ENCODE measurements at places on chromosomes 13 and 19.

GRCh38 chr13:43664700-43665191 is 122.0 kb downstream of the ENOX1 start:
- DNase-seq = peak; percentile 89

GRCh38 chr13:40586886-40587565 is 79.4 kb downstream of the FOXO1 start:
- DNase-seq = no peak

DNA sequence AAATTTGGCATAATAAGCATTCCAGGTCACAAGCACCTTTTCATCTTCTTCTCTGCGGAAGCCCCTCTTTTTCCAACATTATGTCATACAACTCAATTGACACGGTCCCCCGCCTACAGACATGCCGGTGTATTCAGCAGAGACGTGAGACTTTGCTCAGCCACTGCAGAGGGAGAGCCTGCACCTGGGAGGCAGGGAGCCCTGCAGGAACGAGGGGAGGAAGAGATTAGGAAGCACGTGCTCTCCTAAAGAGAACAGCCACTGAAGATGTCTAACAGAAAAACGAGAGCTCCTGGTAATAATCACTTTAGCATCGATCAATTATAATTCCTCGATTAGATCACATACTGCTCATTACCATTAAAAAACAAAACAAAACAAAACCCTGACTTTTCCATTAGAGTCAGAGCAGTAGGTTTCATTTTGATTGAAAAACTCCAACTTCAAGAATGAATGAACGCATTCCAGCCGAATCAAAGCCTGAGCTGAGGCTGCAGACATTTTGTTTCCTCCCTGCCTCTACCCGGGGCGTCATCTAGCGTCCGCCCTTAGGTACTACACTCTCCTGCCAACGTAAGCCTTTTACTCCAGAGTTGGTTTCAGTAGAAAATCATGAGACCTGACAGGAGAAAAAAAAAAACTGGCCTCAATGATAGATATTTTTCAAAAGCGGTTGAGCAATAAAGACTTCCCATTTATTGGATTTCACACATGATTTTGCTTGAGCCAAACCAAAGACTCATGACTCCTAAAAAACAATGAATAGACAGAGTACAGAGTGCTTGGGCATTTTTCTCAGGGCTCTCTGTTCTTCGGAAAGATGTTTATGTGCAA is 194.5 kb downstream of the KATNAL1 start:
- DNase-seq = peak; percentile 81

DNA sequence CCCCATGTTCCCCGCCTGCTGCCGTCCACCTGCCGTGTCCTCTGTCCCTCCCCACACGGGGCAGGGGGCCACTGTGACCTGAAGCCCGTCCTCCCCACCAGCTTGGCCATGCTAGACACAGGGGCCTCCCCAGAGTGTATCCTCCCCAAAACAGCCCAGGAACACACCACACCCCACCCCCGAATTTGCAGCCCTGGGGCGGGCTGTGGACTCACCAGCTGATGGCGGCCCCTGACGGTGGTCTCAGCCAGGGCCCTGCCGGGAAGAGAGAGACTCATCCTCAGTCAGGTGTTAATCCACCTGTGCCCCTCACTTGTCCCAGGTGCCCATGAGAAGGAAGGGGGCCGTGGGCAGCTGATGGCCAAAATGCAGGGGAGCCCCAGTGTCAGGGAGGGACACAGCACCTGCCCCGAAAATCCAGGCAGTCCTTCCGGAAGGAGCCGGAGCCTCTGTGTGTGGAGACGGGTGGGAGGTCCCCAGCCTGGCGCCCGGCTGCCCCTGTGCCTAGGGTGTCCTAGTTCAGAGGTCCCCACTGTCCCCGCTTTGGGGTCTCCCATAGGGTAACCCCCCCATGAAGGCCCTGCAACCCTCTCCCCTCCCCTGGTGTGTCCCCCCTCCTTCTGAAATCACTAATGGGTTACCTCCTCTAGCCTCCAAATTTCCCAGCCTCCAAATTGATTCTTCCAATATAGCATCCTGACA is 39.3 kb upstream of the TCF3 start:
- DNase-seq = no peak

GRCh38 chr19:2478756-2479555 is 3.0 kb downstream of the GADD45B start:
- peak; percentile 79 for DNase-seq

- DNase-seq = no peak
These were observed 273.7 kb downstream of the DIAPH3 start for GRCh38 chr13:59890054-59890453.

- no peak for DNase-seq
These were observed 4.2 kb downstream of the TTC9B start for GRCh38 chr19:40213882-40214570.

- DNase-seq = no peak
These were observed 10.2 kb downstream of the JOSD2 start for GRCh38 chr19:50500753-50501151.

DNA sequence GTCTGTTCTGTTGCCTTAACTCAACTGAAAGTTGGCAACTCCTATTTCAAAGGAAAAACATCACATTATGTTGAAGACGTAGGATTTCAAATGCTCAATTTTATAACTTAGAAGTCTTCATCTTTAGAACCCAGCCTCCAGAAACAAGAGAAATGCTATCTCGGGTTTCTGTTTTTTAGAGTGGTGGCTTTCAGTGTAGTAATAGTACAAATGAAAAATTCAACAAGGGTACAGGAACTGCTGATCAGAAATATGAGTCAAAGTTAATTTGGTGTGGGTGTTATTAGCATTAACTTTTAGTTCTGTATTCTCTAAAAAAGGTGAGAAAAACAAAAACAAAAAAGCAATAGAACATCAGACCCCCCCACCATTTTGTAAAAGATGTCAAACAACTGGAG is 56.6 kb upstream of the FLT1 start:
- no peak for DNase-seq

DNA sequence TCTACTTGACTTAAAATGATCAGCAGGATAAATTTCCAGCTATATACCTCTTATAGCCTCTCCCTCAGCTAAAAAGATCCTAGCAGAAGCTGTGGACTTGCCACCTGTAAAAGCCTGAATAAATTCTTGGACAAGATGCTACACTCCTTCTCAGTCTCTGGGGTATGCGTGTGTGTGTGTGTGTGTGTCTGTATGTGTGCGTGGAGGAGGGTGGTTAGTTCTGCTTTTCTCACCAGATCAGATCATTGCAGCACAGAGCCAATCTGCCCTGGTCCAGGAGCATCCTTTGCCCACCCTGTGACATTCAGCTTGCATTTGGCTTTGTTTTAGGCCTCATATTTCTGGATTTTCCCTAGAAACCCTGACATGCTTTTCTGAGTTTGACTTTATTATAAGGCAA is 438.3 kb downstream of the RFC3 start:
- no peak for DNase-seq

- DNase-seq = peak; percentile 79
These were observed 46.6 kb upstream of the GPR183 start for GRCh38 chr13:99353836-99354235.

DNA sequence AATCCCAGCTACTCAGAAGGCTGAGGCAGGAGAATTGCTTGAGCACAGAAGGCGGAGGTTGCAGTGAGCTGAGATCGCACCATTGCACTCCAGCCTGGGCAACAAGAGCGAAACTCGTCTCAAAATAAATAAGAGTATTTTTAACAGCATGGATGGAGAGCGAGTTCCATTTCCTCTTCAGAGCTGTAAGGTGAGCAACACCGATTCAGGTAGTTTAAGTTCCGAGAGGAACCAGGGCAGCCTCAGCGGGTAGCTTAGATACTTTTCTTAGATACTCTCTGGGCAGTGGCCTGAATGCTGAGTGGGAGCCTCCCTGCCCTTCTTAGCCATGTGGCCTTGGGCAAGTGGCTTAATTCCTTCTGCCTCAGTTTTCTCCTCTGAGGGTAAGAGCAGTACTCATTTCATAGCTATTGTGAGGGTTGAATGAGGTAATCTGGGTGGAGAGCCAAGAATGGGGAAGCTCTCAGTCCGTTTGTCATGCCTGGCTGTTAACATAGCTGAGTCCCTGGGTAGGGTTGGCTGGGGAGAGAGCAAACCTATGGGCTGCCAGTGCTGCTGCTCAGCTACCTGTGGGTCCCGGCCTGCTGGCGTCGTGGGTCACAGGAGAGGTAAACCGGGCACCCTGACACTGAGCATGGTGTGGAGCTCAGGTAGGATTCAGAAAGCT is 4.1 kb downstream of the ATP11A start:
- DNase-seq = peak; percentile 66

DNA sequence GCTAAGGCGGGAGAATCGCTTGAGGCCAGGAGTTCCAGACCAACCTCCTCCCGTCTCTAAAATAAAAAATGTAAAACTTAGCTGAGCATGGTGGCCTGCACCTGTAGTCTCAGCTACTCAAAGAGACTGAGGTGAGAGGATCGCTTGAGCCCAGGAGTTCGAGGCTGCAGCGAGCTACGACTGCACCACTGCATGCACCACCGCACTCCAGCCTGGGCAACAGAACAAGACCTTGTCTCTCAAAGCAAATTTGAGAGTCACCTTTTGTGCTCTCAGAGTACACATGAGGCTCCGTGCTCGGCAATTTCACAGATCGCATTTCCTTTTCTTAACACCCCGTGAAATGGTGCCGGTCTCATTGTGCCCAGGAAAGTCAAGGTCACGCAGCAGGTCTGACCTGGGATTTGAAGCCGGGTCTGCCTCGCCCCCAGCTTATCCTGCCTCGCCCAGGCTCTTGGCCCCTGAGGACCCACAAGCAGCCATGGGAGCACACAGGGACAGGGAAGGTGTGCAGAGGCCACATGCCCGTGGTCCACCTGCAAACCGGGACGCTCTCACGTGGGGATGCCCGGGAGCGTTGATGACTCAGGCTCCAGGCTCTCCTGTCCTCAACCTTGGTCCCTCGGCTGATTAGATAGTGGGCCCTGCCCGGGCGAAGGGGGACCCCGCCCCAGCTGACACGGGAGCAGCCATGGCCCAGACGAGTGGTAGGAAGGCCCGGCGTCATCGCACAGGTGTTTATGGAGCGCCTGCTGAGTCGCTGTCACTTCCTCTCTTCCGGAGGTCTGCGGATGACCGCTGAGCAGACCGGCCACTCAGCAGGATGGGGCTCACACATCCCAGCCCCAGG is 1.1 kb upstream of the SMIM24 start:
- DNase-seq = no peak

- DNase-seq = no peak
These were observed 70.4 kb upstream of the CACNA1A start for GRCh38 chr19:13576726-13577125.

GRCh38 chr13:90613076-90613795 is 734.3 kb upstream of the MIR17HG start:
- no peak for DNase-seq

DNA sequence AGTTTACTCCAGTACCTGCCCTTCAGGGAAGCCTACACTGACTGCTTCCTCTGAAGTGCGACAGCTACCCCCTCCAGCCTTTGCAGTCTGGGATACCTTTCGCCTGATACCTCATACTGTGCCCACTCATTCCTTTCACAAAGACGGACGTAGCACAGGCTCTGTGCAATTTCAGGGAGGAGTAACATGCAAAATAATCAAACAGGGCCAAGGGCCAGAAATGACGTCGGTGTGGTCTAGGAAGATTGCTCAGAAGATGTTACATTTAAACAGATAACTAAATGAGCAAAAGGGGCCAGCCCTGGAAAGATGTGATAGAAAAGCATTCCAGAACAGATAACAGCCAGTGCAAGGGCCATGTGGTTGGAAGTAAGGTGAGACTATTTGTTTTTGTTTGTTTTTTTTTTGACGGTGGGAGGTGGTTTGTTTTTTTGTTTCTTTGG is 6.6 kb upstream of the DDX39A start:
- peak; percentile 41 for DNase-seq
